NCI-H1417 (cell line): ENCODE measurements at places on chromosomes 12 and 14.
A peak's percentile ranks its signal among the peaks of the same experiment; 100 is the strongest.

GRCh38 chr12:74412606-74413230, 124.9 kb upstream of the ATXN7L3B start:
- peak; percentile 69 for DNase-seq

DNA sequence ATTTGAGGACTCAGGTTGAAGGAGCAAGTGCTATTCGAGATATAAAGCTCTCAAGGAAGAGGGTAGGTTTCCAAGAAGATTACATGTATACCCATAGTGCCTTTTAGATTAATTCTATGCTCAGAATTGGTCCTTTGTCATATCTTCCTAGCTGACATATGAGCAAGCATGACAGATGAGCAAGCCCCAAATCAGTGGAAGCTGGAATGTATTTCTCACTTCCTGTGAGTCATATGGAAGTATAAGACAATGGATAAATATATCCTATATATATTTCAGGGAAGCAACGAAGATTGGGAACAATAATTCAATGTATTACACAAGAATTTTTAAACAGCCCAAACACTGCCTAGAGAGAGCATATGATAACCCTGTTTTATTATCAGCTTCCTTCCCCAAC, 674.1 kb upstream of the ATXN7L3B start:
- no peak for DNase-seq

DNA sequence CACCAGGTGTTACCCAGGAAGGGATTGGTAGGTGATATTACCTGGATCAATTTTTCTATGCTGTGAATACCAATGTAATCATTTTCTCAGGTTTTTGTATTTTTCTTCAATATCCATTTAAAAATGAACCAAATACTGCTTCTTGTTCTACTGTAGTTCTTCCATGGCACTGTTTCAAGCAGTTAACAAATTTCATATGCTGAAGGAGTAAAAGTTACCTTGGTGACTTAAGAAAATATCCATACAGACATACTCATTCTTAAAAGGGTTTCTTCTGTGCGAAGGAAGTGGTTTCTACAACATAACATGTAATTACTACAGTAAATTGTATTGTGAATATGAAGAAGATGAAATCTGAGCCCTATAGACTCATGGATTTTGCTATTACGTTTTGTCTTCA, 222.5 kb downstream of the TMEM117 start:
- no peak for DNase-seq

DNA sequence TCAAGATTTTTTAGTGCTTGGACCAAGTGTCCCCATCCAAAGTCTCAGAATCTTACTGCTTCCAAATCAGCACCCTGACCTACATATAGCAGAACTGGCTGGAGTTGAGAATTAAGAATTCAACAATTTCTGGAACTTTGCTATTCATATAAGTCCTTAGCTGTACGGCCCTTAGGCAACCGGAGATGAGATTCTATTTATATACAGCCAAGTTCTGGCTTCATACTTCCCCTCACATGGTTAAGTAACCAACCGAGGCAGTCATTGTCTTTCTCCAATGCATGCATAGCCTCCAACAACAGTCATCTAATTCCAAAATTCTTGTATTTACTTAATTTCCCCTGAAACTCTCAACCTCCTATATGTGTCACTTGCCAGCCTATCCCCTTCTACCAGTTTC, 76.6 kb downstream of the SINHCAF start:
- no peak for DNase-seq

GRCh38 chr12:48092611-48093010, 13.3 kb downstream of the SENP1 start:
- DNase-seq, result no peak

DNA sequence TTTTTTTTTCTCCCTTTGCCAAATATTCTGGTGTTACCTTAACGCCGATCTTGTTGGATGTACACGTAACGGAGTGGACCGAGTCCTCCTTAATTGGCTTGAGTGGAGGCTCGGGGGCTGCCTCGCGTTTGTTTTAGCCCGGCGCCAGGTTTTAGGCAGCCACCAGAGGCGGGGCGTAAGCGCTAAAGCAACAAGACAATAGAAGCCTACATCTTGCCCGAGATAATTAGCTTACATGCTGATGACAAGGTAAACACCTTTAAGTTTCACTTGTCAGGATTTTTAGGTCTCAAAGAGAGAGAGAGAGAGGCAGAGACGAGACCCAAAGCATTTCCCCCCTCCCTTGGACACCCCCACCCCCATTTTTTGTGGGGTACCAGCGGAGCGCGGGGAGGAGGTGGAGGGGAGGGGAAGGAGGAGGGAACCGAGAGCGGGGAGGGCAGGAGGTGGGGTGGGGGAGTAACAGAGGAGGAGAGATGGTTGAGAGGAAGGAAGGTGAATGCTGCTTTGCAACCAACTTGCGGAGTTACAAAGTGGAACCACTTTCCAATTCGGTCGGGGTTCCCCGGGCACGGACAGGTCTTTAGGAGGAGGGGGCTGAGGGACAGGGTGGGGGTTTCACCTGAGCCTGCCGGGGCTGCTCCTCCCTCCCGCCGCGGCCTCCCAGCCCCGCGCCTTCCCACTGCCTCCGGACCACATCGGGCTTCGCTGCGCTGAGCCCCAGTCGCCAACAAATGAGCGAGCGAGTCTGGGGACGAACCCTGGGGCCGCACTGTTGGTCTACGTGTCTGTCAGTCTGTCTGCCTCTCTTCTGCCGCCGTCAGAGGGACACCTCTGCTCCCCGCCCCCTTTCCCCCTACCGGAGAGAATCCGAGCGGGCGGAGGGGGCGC, at the start of gene NKX2-1:
Gene NKX2-1 (minus strand): TSS at position 802 of the 891 bp plus-strand sequence. CDS start 103 bp downstream, at position 699.
- peak; percentile 97 for DNase-seq

DNA sequence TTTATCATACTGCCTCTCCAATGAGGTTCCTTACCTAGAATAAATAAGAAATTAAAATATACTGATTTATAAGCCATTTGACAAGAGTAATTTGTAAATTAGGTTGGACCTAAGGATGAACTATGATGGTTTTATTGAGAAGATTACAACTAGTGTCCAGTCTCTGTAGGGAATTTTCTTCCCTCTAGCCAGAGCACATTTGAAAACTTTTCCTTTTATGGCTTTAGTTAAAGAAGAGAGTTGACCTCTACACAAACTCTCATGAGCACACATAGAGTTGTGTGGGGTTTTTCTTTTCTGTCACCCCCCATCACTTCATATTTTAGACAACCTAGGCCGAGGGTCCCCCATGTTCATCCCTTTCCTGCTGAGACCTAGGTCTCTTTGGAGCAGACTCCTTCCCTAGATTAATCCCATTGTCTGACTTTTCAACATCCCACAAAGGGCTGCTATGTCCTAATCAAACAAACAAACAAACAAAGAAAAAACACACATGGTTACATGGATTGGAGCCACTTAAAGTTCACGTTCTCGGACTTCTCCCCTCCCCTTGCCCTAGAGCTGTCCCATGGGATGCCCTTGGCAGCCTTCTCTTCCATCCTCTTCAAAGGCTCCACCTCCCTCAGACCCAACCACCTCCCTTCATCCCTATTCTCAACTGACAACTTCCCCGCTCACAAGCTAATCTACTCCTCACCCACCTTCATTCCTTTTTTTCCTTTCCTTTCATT, 40.7 kb downstream of the GPR135 start:
- DNase-seq, result peak; percentile 25

GRCh38 chr14:46384611-46385010, 267.0 kb downstream of the RPL10L start:
- no peak for DNase-seq

DNA sequence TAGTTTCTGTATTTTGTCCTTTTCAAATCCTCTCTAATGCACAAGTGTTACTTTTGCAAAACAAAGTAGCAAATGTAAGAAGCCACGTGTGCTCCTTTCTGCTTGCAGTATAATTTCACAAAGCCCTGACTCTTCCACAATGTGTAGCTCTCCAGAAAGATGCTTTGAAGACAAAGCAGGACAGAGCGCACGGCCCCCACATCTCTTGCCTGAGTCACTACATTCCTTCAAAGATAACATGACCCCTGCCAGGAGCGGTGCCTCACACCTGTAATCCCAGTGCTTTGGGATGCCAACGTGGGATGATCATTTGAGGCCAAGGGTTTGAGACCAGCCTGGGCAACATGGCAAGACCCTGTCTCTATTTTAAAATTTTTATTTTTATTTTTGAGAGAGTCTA, 40.5 kb downstream of the JAG2 start:
- no peak for DNase-seq

- no peak for DNase-seq
Observed at GRCh38 chr12:92539110-92539749, 163.6 kb upstream of the PLEKHG7 start.

GRCh38 chr14:23654231-23654630, 18.1 kb downstream of the DHRS2 start:
- DNase-seq, result no peak

DNA sequence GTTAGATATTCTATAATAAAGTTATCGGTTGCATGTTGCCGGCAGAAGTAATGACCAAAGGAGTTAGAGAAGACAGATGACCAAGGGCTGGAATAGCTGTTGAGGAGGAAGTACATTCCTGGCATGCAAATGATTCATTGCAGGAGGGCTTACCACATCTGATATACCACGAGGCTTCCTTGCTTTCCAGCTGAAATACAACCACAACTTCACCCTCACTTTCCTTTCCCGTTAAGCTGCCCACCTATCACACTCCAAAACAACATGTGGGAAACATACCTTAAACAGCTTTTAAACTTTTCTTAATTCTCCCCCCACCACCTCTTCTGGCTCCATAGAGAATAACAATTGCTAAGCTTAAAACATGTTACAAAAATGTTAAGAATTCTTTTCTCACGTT, 594.1 kb downstream of the NRXN3 start:
- DNase-seq, result no peak

GRCh38 chr12:27733052-27733656, 22.5 kb downstream of the MRPS35 start:
- peak; percentile 11 for DNase-seq

DNA sequence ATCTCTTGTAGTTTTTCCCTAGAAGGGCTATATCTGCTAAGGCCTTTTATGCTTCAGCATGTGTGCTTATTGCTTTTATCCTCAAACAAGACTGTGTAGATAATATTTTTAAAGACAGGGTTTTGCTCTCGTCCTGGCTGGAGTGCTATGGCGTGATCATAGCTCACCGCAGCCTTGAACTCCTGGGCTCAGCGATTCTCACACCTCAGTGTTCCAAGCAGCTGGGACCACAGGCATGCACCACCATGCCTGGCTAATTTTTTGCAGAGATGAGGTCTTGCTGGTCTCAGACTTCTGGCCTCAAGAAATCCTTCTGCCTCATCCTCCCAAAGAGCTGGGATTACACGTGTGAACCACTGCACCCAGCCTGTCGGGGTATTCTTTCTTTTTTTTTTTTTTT, 137.3 kb upstream of the SCAF11 start:
- no peak for DNase-seq

- no peak for DNase-seq
Observed at GRCh38 chr12:57983858-57984505, 42.6 kb downstream of the ATP23 start.

- peak; percentile 43 for DNase-seq
Observed at GRCh38 chr14:58637391-58638230, at the start of gene DACT1. TSS of gene DACT1 (plus strand) at chr14:58637962. CDS start at chr14:58638203, 241 bp downstream.

GRCh38 chr14:72636094-72636493, 257.8 kb downstream of the DPF3 start:
- no peak for DNase-seq

DNA sequence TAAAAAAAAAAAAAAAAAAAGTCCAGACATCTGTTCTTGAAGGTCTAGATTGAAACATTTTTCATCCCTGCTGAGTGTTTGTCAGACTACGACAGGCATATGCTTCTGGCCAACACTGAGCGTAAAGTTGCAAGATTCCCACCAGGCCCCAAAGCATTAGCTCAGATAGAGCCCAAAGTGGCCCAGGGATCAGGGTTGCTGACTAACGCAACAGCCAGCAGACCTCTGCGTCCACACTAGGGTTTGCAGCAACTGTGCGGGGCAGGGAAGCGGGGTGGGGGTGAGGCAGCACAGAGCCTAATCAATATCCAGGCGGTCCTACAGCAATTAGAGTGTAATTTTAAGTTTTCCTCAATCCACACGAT, 55.7 kb downstream of the SSH1 start:
- no peak for DNase-seq
